ENCODE measurements at places on chromosomes 7 and 10.
A peak's percentile ranks its signal among the peaks of the same experiment; 100 is the strongest.

DNA sequence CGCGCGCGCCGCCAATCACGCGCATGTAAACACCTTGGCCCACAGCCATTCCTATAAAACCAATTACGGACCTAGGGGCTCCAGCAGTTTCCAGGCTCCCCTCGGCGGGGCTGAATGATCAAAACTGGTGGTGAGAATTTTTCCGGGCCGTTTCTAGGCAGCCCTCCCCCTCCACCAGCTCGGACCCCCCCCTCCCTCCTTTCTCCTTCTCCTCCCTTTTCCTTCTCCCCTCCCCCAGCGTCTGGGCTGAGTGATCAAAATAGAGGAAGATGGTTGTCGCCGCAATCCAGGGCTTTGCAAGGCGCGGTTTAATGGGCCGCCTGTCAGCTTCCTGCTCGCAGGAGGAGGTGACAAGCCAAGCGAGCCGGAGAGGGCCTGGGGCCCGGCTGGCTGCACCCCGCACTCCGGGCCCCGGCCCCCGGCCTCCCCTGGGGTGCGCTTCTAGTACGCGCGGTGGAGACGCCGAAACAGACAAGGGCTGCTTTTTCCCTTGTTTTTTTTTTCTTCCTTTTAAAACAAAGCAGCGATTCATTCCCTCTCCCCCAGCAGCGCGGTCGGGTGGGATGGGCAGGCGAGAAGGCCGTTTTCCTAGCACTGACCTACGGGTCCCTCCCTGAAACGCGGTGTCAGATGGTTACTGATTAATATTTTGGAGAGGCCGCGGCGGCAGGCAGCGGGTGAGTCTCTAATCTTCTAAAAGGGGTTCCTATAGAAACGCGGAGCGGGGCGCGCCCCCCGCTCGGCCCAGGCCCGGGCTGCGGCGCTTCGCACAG is 528 bp upstream of the TNRC18 start:
- peak; percentile 97 for DNase-seq

DNA sequence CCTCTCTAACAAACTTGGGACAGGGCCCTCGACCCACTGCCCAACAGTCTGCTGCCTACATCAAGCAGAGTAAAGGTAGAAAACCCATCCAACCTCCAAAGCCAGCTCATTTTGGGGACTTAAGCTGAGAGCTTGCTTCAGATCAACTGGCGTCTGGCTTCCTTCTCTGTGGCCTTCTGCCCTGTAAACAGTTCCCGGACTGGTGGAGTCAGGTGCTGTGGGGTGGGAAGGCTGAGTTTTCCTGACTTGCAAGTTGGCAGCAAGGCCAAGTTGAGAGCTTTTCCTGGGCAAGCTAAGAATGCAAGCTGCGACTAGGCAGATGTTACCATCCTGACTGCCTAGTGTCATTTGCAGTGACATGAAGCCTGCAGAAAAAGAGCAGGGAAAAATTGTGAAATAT is 3.7 kb downstream of the GALNT17 start:
- no peak for DNase-seq

DNA sequence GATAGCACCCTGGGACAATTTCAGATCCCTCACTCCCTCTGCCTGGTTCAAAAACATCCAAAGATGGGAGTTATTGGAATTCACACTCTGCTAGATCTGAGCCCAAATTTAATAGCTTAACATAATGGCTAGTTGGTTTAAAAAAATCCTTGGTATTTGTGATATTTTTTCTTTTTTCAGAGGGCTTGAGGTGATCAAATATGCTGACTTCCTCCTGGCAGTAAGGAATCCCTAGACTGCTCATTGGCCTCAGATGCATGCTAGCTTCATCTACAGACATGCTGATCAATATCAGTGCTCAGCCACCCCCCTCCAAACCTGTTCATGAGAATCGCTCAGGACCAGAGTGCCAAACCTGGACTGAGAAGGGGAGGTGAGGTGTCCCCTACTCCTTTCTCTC is 74.7 kb upstream of the PLPP4 start:
- no peak for DNase-seq

- DNase-seq = no peak
Observed at GRCh38 chr10:114967071-114967470, 29.1 kb downstream of the TRUB1 start.

GRCh38 chr7:119228482-119228881 is 1004.0 kb downstream of the ANKRD7 start:
- DNase-seq = no peak

GRCh38 chr10:69458430-69459100 is 7.3 kb downstream of the TSPAN15 start:
- DNase-seq = no peak

DNA sequence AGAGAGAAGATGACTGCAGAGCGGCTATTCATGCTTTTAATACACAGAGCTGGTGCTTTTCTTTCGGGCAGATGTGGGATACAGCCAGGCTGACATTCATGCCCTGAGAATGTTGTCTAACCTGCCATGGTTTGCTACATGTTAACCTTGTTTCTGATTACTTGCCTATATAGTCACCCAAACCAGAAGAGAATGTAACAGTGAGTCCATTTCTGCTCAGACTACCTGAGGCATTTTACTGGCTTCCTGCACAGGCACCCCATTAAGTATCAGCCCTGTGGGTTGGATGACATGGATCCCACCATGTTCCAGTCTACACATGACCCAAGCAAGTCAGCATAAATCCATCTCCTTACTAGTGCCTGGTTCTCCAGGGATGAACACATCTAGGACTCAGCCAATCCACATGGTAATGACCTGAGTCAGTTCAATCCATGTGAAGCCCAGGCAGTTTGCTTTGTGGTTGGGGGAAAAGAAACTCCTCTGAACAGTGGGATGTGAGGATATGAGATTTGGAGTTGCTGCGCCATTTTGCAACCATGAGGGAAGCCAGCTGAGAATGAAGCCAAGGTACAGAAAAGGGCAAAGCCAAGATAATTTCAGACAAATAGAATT is 55.7 kb upstream of the MKX start:
- DNase-seq = no peak

- no peak for DNase-seq
Observed at GRCh38 chr7:131111081-131111576, 216.5 kb upstream of the MKLN1 start.

DNA sequence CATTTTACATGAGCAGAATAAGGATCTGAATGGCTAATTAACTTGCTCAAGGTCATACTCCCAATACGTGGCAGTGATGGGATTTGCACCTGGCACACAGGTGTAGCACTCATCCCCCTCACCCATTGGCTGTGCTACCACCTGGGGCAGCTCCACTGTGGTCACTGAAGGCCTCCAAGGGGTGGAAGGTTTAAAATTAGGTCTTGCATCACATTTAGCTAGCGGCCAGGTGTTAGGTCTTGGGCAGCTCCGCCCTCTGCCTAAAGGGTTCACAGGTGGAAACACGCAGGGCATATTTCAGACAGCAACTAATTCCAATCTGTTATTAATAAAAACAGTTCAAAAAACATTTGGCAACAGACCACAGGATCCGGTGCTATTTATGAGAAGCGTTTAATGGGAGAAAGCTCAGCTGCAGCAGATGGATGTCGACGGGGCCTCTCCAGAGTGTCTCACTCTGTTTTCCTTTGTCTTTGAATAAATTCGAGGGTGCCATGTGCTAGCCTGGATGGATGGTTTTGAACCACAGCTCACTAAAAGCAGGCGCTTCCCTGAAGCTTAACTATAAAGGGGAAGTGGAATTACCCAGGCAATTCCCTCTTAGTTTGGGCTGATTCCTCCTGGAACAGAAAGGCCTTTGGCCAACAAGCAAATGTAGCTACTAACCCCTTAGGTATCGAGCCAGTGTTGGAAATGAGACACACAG is 1017.6 kb downstream of the TYW1 start:
- DNase-seq = no peak
